Astrocyte (in vitro differentiated cells and primary cell): ENCODE measurements at places on chromosomes 2 and 18. TPM values are rescaled to one million over a fixed set of nuclear protein-coding genes. Genes with fewer than 3 reads are reported as not detected.

DNA sequence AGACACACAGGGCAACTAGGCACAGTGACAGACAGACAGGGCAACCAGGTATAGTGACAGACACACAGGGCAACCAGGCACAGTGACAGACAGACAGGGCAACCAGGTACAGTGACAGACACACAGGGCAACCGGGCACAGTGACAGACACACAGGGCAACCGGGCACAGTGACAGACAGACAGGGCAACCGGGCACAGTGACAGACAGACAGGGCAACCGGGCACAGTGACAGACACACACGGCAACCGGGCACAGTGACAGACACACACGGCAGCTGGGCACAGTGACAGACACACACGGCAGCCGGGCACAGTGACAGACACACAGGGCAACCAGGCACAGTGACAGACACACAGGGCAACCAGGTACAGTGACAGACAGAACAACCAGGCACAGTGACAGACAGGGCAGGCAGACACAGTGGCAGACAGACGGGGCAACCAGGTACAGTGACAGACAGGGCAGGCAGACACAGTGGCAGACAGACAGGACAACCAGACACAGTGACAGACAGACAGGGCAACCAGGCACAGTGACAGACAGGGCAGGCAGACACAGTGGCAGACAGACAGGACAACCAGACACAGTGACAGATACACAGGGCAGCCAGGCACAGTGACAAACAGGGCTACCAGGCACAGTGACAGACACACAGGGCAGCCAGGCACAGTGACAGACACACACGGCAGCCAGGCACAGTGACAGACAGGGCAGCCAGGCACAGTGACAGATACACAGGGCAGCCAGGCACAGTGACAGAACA lies 64.7 kb upstream of the RAB6C start:
- no peak for DNase-seq
- H3K36me3 ChIP-seq = no peaks in the 10 kb centered on the region
- no peaks in the 10 kb centered on the region for H3K4me1 ChIP-seq
- no peaks in the 10 kb centered on the region for H3K27me3 ChIP-seq
- H3K4me3 ChIP-seq = no peak overlapping the region

GRCh38 chr2:216002101-216002678 lies 11.2 kb downstream of the MREG start:
- H3K27me3 ChIP-seq = no peaks in the 10 kb centered on the region
- H3K4me1 ChIP-seq = peaks cover 6% of the 10 kb centered on the region
- H3K27ac ChIP-seq = no peak overlapping the region
- no peaks in the 10 kb centered on the region for H3K36me3 ChIP-seq
- H3K4me3 ChIP-seq = no peak overlapping the region
- no peak for DNase-seq

DNA sequence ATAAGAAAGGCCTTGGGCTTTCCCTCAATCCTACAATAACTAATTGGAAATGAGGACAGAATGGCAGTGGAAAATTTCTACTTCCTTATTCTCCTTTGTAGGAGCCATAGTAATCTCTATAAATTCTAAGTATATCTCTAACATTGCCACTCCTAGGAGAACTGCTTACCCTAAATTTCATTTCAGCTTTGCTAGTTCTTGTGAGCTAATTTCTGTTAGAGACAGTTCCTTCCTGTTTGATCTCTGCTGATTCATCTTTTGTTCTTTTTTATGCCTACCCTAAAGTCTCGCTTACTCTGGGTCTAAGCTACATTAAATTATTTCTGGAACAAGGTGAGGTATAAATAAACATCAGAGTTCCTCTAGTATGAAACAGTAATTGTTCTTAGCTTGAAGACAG lies 25.7 kb downstream of the ABHD3 start:
- H3K27me3 ChIP-seq = no peaks in the 10 kb centered on the region
- peaks cover 7% of the 10 kb centered on the region for H3K4me1 ChIP-seq
- DNase-seq = no peak
- no peak overlapping the region for H3K4me3 ChIP-seq
- no peak overlapping the region for H3K27ac ChIP-seq

DNA sequence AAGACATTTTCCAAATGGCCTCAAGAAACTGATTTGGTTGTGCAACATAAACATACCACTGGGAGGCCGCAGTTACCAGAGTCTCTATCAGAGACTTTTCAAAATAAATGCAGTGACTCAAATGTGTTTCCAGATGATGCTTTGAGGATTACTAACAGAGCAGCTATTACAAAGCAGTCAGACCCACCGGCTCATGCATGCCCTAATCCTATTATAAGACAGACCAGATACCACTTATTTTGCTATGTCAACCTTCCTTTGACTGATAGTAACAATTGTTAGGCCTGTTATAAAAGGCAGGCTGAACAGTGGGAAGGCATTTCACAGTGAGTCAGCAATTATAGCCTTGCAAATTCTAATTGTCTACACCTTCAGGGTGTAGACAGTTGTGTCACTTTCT lies 217.7 kb downstream of the LRRTM1 start:
- H3K27me3 ChIP-seq = no peaks in the 10 kb centered on the region
- no peaks in the 10 kb centered on the region for H3K4me1 ChIP-seq
- no peak overlapping the region for H3K27ac ChIP-seq
- H3K4me3 ChIP-seq = no peak overlapping the region

- H3K4me1 ChIP-seq = no peaks in the 10 kb centered on the region
- no peak overlapping the region for H3K27ac ChIP-seq
- no peak overlapping the region for H3K4me3 ChIP-seq
- DNase-seq = no peak
- H3K36me3 ChIP-seq = no peaks in the 10 kb centered on the region
Observed at GRCh38 chr2:46305767-46306166, 8.6 kb downstream of the EPAS1 start.

DNA sequence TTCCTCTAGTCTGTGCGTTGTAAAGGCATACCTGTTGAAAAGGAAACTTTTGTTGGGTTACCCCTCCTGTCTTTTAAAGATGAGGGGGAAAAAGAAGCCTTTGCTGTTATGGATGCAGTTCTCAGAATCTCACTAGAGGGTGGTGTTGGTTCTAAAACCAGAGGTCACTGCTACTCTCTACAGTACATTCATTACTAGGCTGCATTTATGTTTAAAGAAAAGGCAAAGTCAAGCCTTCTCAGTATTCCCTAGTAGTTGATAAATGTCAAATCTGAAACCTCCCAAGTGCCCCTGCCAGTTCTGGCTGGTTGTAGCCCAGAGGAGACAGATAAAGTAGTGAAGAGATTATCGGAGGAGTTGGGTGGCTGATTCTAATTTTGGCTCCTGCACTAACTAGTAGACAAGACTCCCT lies 1.4 kb upstream of the PLCL1 start:
- peaks cover 3% of the 10 kb centered on the region for H3K4me1 ChIP-seq
- H3K27me3 ChIP-seq = peaks cover 22% of the 10 kb centered on the region
- H3K36me3 ChIP-seq = no peaks in the 10 kb centered on the region
- peak; percentile 19 for DNase-seq

- no peaks in the 10 kb centered on the region for H3K4me1 ChIP-seq
- no peak for DNase-seq
- H3K27ac ChIP-seq = no peak overlapping the region
- peaks cover 11% of the 10 kb centered on the region for H3K27me3 ChIP-seq
- H3K36me3 ChIP-seq = no peaks in the 10 kb centered on the region
Observed at GRCh38 chr2:232480201-232481190, 7.1 kb downstream of the ECEL1 start.

DNA sequence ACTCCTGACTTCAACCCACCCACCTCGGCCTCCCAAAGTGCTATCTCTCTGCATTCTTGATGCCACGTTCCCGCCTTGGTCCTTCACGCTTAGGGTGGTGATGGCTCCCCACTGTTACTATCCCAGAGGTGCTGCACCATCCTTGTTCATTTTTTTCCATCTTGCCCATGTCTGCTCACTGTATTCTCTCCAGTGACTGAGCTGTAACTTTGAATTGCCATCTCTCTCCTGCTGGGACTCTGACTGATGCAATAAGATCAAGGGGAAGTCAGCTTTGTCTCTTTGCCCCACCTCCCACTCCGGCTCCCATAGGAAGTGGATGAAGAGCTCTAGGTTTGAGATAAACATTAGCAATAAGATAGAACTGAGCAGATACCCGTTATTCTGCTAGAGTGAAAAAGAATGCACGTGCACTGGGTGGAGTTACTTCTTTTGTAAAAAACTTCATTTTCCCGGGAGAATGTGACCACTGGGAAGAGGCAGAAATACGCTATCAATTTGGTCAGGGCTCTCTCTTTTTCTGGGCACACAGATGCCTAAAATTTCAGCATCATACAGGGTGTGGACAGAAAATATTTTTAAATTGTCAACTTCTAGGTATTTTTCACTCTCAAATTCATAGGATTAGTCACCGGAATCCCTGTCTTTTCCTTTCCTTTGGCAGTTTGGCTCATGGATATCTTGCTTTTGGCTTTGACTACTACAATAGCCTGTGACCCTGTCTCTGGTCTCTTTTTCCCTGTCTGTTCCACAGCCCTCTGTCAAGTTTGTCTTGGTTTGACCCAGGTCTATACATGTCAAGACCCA lies 105.4 kb downstream of the POLR1A start:
- no peaks in the 10 kb centered on the region for H3K27me3 ChIP-seq
- H3K4me1 ChIP-seq = peaks cover 41% of the 10 kb centered on the region
- no peak overlapping the region for H3K4me3 ChIP-seq

GRCh38 chr18:58455314-58456188 lies 173.3 kb downstream of the ALPK2 start:
- H3K4me3 ChIP-seq = no peak overlapping the region
- no peaks in the 10 kb centered on the region for H3K27me3 ChIP-seq
- peak; percentile 12 for DNase-seq
- peaks cover 6% of the 10 kb centered on the region for H3K4me1 ChIP-seq
- no peak overlapping the region for H3K27ac ChIP-seq

GRCh38 chr2:15400240-15400826 lies 160.8 kb downstream of the NBAS start:
- H3K4me1 ChIP-seq = no peaks in the 10 kb centered on the region
- no peaks in the 10 kb centered on the region for H3K36me3 ChIP-seq
- no peak overlapping the region for H3K4me3 ChIP-seq
- no peak overlapping the region for H3K27ac ChIP-seq
- DNase-seq = no peak

DNA sequence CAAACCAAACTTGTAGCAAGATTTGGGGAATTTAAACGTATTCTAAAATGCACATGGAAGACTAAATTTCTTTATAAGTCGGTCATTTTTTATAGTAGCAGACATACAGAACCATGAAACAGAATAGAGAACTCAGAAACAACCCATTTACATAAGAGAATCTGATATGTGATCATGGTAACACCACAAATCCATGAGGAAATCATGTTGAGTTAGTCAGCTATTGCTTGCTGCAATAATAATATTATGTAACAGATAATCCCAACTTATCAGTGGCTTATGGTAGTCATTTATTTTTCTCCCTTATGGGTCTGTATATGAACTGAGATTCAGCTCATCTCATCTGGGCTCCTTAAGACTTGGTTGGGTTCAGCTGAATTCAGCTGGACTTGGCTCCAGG lies 103.4 kb upstream of the SERTAD2 start:
- no peak for DNase-seq
- peaks cover 6% of the 10 kb centered on the region for H3K4me1 ChIP-seq
- H3K27ac ChIP-seq = no peak overlapping the region
- no peak overlapping the region for H3K4me3 ChIP-seq
- H3K27me3 ChIP-seq = no peaks in the 10 kb centered on the region
- H3K36me3 ChIP-seq = no peaks in the 10 kb centered on the region

DNA sequence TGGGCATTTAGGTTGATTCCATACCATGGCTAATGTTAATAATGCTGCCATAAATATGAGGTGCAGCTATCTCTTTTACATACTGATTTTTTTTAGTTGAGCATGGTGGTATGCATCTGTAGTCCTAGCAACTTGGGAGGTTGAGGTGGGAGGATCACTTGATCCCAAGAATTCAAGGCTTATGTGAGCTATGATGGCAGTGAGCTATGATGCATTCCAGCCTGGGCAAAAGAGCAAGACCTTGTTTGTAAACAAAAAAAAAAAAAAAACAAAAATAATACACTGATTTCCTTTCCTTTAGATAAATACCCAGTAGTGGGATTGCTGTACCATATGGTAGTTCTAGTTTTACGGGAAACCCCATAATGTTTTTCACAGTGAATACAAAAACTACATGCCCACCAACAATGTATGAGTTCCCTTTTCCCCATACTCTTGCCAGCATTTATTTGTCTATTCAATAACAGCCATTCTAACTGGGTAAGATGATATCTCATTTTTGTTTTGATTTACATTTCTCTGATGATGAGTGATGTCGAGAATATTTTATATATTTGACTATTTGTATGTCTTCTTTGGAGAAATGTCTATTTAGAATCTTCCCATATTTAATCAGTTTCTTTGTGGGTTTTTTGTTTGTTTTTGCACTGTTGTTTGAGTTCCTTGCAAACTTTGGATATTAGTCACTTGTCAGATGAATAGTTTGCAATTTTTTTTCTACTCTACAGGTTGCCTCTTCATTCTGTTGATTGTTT lies 281.0 kb upstream of the KYNU start:
- H3K27me3 ChIP-seq = no peaks in the 10 kb centered on the region
- H3K36me3 ChIP-seq = no peaks in the 10 kb centered on the region
- peaks cover 7% of the 10 kb centered on the region for H3K4me1 ChIP-seq
- H3K4me3 ChIP-seq = no peak overlapping the region
- DNase-seq = peak; percentile 42

DNA sequence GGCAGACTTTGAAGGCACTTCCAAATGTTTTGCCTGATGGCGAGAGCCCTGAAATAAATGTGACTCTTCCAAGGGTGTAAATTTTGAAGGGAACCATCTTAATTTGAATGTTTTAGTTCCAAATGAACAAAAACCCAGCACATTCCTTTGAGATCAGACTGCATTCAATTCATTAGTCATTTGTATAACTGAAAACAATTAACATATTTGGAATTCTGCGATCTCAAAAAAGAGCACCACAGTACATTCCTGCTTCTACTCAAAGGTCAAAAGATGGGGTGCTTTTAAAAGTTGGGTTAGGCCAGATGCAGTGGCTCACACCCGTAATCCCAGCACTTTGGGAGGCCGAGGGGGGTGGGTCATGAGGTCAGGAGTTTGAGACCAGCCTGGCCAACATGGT lies 38.2 kb upstream of the CHRNA1 start:
- H3K27me3 ChIP-seq = no peaks in the 10 kb centered on the region
- peaks cover 3% of the 10 kb centered on the region for H3K36me3 ChIP-seq

DNA sequence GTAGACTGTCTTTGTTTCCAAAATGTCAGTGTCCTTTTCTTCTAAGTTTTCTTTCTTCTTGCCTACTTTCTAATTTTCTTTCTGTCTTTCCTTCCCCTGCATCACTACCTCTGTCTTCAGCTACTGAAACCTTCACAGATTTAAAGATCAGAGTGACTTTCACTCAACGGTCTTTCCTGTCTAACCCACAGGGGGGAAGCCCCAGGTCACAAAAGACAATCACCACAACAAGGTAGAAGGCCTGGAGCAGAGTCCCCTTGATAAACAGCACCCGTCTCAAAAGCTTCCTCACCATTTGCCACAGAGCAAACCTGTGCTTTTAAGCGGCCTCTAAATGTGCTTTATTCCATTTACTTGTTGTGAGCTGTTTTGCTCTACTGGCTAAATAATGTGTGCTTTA lies 665.4 kb downstream of the BCL11A start:
- no peaks in the 10 kb centered on the region for H3K27me3 ChIP-seq
- no peaks in the 10 kb centered on the region for H3K4me1 ChIP-seq
- no peak for DNase-seq
- no peak overlapping the region for H3K27ac ChIP-seq
- no peak overlapping the region for H3K4me3 ChIP-seq

Gene ZNF396
- 1.3 and 1.4 TPM in 2 replicates for total RNA-seq

Gene CDH2
- total RNA-seq = 326 and 363 TPM in 2 replicates

Gene STON1
- total RNA-seq = 7.3 and 9.5 TPM in 2 replicates

Gene ADD2
- total RNA-seq = 4.8 TPM in 2 replicates

Gene HK2
- total RNA-seq = 46.2 and 46.7 TPM in 2 replicates

Gene ADAM23
- total RNA-seq = 11.0 and 13.9 TPM in 2 replicates

Gene LYG2
- not detected in 2 replicates for total RNA-seq

Gene BOK
- 64.2 and 64.9 TPM in 2 replicates for total RNA-seq

Gene VPS54
- 17.5 and 17.9 TPM in 2 replicates for total RNA-seq

Gene CPLX4
- total RNA-seq = not detected in 2 replicates

Gene MC5R
- 0.26 and 0.57 TPM in 2 replicates for total RNA-seq

Gene M1AP
- total RNA-seq = 0.20 TPM in 1 of 2 replicates, not detected in the other

Gene ALLC
- total RNA-seq = not detected in 2 replicates
